ENCODE measurements at places on chromosomes 16 and 17.

DNA sequence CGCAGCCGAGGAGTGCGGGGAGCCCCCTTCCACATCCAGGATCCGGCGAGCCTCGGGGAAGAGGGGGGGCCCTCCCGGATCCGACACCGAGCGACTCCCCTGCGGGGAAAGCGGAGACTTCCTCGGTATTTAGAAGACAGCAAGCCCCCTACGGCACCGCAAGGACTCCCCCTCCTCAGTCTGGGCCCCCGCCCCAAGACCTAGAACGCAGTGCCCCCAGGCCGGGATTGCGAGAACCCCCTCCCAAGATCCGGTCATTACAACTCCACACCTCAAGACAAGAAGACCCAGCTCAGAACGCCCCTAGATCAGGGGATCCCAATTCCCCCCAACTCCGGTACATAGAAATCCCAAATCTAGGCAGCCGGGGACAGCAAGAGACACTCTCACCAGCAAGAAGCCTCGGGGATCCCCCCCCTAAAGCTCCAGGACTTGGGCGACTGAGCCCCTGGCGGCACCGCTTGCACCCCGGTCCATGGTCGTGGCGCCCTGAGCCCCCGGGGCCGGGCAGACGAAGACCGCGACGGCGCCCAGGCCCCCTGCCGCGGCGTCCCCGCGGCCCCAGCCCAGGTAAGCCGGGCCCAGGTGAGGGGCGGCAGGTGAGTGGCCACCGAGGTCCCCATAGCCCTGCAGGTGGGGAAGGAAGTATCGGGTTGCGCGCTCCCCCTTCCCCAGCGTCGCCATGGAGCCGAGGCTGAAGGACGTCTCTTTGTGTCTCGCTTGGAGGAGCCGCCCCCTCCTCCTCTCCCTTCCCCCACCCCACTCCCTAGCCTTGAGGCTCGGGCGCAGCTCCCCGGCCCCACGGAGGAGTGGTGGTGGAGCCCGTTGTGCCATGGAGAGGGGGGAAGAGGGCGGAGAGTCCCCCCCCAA is 641 bp downstream of the SBK1 start:
- DNase-seq: peak; percentile 58
- no peak overlapping the region for H3K27ac ChIP-seq
- peak overlapping the region; percentile 97 for H3K4me3 ChIP-seq
- no peaks in the 10 kb centered on the region for H3K27me3 ChIP-seq

DNA sequence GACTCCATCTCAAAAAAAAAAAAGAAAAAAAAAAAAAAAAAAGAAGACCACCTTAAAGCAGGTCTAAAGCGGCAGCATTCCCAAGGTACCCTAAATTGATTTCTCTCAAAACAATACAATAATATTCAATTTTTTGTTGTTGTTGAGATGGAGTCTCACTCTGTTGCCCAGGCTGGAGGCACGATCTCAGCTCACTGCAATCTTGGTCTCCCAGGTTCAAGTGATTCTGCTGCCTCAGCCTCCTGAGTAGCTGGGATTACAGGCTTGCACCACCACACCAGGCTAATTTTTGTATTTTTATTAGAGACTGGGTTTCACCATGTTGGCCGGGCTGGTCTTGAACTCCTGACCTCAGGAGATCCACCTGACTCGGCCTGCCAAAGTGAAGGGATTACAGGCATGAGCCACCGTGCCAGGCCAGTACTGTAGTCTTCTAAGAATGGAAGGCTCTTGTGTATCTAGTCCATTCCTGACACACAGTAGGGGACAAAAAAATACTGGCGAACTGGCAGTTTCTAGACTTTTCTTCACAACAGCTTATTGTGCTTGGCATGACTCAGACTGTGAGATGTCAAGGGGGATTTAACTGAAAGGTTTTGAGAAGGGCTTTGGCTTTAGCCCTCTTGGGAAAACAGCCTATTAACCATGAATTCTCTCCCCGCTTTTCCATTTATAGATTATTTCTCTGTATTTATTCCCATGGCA is 17.3 kb downstream of the CDR2 start:
- peak overlapping the region; percentile 3 for H3K4me3 ChIP-seq
- no peak for DNase-seq
- peaks cover 16% of the 10 kb centered on the region for H3K36me3 ChIP-seq
- peaks cover 58% of the 10 kb centered on the region for H3K4me1 ChIP-seq

GRCh38 chr16:88008840-88009239 is 57.6 kb downstream of the BANP start:
- H3K36me3 ChIP-seq: peaks cover 68% of the 10 kb centered on the region
- H3K4me1 ChIP-seq: no peaks in the 10 kb centered on the region
- DNase-seq: no peak
- H3K27me3 ChIP-seq: no peaks in the 10 kb centered on the region
- H3K27ac ChIP-seq: no peak overlapping the region

GRCh38 chr16:53078765-53079485 is 24.1 kb downstream of the CHD9 start:
- no peak overlapping the region for H3K4me3 ChIP-seq
- no peaks in the 10 kb centered on the region for H3K4me1 ChIP-seq
- no peak overlapping the region for H3K27ac ChIP-seq
- H3K27me3 ChIP-seq: no peaks in the 10 kb centered on the region
- no peaks in the 10 kb centered on the region for H3K36me3 ChIP-seq
- DNase-seq: no peak

- no peak overlapping the region for H3K27ac ChIP-seq
- no peak overlapping the region for H3K4me3 ChIP-seq
- peaks cover 6% of the 10 kb centered on the region for H3K36me3 ChIP-seq
- DNase-seq: no peak
- H3K27me3 ChIP-seq: no peaks in the 10 kb centered on the region
Measured at GRCh38 chr16:70578035-70578434, 54.4 kb downstream of the SF3B3 start.

DNA sequence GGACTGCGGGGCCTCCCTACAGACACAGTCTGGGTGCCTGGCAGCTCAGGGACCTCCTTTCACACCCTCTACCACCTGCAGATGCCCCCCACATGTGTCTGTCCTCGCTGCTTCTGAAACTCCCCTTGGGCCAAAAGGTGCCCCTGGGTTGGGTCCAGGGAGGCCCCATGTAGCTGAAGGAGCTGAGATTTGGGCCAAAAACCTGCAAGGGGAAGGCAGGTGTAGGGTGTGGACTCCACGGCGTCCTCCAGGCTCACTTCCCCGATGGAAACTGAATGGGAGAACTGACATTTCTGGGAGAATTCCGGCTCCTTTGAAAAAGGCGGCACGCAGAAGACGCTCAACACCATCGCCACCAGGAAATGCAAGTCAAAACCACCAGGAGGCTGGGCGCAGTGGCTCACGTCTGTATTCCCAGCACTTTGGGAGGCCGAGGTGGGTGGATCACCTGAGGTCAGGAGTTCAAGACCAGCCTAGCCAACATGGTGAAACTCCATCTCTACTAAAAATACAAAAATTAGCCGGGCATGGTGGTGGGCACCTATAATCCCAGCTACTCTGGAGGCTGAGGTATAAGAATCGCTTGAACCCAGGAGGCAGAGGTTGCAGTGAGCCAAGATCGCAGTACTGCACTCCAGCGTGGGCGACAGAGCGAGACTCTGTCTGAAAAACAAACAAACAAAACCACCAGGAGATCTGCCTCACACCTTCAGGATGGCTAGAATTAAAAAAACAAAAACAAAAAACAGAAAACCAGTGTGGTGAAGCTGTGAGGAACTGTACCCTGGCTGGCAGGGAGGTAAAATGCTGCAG is 13.2 kb upstream of the BAIAP2 start:
- peaks cover 44% of the 10 kb centered on the region for H3K4me1 ChIP-seq
- no peak for DNase-seq
- no peak overlapping the region for H3K4me3 ChIP-seq
- no peak overlapping the region for H3K27ac ChIP-seq
- H3K27me3 ChIP-seq: peaks cover 3% of the 10 kb centered on the region

DNA sequence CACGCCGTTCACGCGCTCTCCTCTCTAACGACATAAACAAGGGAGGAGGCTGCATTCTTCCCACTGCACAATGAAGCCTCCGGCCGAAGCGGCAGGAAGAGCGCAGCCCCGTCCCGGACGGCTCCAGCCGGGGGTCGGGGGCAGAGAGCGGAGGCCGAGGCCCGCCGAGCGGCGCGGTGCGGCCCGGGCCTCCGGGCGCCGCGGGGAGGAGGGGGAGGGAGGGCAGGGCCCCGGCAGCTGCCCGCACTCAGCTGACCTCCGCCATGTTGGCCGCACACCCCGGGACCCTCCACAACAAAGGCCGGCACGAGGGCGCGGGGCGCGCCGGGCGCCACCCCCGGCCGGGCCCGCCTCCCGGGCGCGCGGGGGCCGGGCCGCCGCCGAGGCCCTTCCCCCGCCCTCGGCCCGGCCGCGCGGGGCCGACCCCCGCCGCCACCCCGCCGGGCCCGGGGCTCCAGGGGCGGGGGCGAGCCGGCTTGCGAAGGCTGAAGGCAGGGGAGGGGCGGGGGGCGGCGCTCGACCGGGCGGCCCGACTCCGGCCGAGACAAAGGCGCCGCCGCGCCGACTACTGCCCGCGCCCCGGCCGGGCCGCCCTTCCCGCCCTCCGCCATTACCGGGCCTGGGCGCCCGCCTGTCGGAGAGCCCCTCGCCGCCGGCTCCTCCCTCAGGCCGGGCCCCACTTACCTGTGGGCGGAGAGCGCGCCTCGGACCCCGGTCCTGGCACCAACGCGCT is 527 bp downstream of the SIAH1 start:
- H3K4me1 ChIP-seq: peaks cover 12% of the 10 kb centered on the region
- no peak overlapping the region for H3K27ac ChIP-seq
- DNase-seq: no peak
- no peaks in the 10 kb centered on the region for H3K36me3 ChIP-seq
- no peaks in the 10 kb centered on the region for H3K27me3 ChIP-seq

GRCh38 chr16:57578521-57579360 is 36.3 kb downstream of the ADGRG5 start:
- no peaks in the 10 kb centered on the region for H3K27me3 ChIP-seq
- no peak for DNase-seq

DNA sequence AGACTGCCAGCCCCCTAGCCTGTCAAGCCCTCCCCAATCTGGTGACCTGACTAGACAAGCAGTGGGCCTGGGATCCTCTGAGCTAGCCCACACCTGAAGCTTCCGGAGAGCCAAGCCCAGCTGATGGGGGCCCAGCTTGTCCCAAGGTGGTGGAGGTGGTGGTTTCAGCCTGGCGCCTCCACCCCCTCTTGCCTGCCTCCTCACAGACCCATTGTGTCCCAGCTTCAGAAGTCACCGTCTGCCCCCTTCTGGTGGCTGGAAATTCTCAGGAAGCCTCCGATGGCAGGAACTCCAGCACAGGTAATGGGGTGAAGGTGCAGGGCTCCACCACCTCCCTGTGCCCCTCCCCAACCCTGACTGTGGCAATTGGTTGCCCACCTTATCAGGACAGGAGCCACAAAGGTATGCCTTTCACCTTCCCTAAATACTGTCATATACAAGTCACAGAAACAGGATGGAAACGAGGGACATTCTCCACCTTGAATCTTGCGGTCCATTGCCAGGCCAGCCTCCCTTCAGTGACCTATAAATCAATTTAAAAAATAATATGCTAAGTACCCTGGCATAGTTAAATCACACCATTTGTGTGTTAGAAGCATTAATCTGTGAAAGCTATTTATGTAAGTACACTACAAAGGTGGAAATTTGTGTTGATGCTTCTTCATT is 66.0 kb upstream of the ZNF423 start:
- no peak overlapping the region for H3K4me3 ChIP-seq
- no peak overlapping the region for H3K27ac ChIP-seq
- no peaks in the 10 kb centered on the region for H3K4me1 ChIP-seq
- H3K36me3 ChIP-seq: no peaks in the 10 kb centered on the region
- no peaks in the 10 kb centered on the region for H3K27me3 ChIP-seq
- DNase-seq: peak; percentile 18

DNA sequence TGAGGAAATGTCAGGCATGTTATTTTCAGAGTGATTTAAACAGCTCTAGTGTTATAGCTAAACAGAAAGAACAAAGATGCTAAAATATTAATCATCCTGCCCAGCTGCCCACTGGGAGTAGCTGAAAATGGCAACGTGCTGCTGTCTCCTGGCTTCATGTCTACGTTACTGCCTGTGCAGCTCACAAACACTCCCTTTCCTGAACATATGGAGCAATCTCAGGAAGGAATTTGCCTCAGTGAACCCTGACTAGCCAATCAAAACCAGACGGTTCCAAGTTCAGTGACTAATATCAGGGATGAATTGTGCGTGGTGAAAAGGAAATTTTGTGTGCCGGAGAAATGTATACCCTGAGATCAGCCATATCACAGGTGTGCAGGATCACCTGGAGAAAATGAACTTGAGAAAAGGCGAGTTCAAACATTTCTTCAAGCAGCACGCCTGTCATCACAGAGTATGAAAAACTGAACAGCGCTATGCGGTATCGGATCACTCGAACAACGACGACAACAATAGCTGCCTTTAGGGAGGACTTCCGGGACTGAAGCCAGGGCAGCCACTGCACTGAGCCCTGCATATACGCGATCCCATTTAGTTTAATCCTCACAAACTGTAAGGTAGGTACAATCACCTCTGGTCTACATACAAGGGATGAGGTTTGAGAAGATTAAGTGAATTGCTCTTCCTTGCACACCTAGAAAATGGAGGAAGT is 110.3 kb downstream of the STX8 start:
- H3K36me3 ChIP-seq: no peaks in the 10 kb centered on the region
- no peak overlapping the region for H3K4me3 ChIP-seq
- no peak for DNase-seq

DNA sequence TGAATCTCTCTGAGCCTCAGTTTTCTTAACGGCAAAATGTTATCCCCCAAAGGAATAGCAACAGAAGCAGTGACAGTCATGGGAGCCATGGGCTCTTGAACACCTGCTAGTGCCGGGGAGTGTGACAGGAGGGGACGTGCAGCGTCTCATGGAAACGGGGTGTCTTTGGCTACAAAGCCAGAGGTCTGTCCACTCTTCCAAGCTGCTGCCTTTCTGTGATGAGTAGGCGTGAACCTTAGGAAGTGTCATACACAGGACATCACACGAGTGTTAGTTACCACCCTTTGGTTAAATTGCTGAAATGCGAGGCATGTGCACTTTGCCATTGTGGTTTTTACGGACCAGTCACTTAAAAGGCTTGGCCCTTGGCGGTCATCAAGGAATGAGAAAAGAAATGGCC is 93.4 kb downstream of the IRF8 start:
- H3K4me1 ChIP-seq: peaks cover 18% of the 10 kb centered on the region
- DNase-seq: no peak
- no peaks in the 10 kb centered on the region for H3K27me3 ChIP-seq

DNA sequence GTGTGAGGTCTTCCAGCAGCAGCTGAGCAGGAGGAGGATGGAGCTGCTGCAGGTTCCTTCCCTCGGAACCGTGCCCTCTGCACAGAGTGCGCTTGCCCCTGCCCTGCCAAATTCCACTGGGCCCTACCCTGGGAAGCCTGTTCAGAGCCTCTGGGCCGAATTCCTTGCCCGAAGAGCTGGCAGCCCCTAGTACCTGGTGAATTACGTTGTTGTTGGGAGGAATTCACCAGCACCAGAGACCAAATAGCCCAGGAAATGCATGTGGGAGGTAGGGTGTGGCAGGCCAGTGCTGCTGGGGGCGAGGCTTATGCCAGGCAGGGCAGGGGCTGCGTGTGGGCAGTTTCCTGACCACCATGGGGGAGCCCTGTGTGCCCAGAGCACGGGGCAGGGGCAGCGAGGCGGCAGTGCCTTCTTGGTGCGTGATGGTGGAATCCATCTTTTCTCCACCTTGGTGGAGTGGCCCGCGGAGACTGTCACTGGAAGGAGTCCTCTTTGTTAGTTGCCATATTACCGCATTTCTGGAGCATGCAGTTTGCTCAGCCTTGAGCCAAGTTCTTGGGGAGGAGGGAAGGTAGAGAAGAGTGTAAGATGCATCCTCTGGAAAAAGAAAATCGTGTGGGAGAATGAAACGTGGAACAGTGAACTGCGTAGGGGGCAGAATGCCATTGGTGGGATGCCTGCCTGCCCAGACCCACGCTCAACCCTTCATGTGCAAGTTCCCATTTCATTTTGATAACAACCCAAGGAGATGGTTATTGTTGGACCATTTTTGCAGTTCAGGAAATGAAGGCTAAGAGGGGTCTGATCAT is 2.3 kb downstream of the MRC2 start:
- H3K4me3 ChIP-seq: no peak overlapping the region
- peaks cover 20% of the 10 kb centered on the region for H3K4me1 ChIP-seq
- DNase-seq: no peak
- no peak overlapping the region for H3K27ac ChIP-seq
- no peaks in the 10 kb centered on the region for H3K36me3 ChIP-seq

Measured in CD4-positive, alpha-beta T cell (primary cell).